ENCODE measurements at places on chromosomes 6 and 20.

GRCh38 chr6:168533414-168533813, 92.4 kb downstream of the SMOC2 start:
- peak; percentile 78 for DNase-seq

- no peak for DNase-seq
Measured at GRCh38 chr6:68317366-68317765, 317.7 kb upstream of the ADGRB3 start.

DNA sequence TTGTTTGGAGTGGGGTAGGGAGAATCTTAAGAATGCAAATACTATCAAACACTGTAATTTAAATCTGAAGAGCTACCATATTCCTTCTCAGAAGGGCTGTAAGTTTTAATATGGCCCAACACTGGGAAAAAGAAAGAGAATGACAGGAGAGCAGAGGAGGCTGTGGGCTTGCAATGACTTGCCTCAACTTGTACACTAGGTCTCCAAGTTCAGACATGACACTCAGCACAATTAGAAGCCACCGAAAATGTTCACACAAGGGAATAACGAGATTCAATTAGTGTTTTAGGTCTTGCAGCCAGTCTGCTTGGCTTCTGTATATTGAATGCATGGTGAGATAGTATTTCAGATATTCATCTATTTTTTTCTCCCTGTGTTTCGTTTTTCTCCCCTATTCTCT, 89.4 kb downstream of the HS3ST5 start:
- DNase-seq: no peak

GRCh38 chr6:32967151-32968091, 973 bp upstream of the BRD2 start:
- no peak for DNase-seq

GRCh38 chr20:61125546-61126180, 126.4 kb upstream of the CDH4 start:
- DNase-seq: no peak

- DNase-seq: no peak
Measured at GRCh38 chr6:17159240-17159639, 57.4 kb downstream of the STMND1 start.

- DNase-seq: no peak
Measured at GRCh38 chr20:9454791-9455190, 59.6 kb upstream of the LAMP5 start.

GRCh38 chr6:66232890-66233289, 525.9 kb upstream of the EYS start:
- no peak for DNase-seq

- DNase-seq: no peak
Measured at GRCh38 chr6:104409913-104410312, 449.8 kb downstream of the HACE1 start.

DNA sequence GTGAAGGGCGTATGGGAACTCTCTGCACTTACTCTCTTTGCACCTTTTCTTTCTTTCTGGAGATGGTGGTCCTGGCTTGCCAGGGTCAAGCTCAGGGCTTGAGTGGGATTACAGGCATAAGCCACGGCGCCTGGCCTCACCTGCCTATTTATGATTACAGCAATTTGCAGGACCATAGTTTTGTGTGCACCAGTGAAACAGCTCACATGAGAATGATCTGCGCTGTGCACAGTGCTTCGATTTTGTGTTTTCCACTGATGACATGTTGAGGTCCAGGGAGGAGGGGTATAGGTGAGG, 40.3 kb downstream of the RBM38 start:
- no peak for DNase-seq

- no peak for DNase-seq
Measured at GRCh38 chr6:145583753-145584152, 151.6 kb downstream of the EPM2A start.

DNA sequence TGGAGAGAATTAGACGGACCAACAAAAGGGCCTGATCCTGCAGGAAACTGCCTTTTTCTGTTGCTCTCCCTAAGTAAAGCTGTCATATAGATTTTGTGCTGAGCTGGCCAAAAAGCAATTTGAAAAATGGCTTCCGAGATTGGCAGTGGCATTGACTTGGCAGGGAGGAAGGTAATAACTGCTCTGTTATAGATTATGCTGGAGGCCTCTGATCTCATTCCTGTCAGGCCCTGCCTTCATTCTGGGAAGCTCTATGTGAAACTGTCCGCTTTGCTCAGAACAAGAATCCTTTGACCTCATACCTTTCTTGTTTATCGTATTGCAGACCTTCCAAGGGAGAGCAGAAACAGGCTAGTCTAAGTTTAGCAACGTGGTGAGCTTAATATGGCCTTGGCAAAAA, 234.4 kb downstream of the PHACTR1 start:
- no peak for DNase-seq

- DNase-seq: no peak
Measured at GRCh38 chr6:148868901-148869300, 122.1 kb downstream of the UST start.

- DNase-seq: no peak
Measured at GRCh38 chr6:90083891-90084290, 189.6 kb downstream of the GJA10 start.

GRCh38 chr6:39794231-39794630, 2.1 kb downstream of the DAAM2 start:
- no peak for DNase-seq

- peak; percentile 53 for DNase-seq
Measured at GRCh38 chr6:47103931-47104330, 61.8 kb upstream of the ADGRF1 start.

DNA sequence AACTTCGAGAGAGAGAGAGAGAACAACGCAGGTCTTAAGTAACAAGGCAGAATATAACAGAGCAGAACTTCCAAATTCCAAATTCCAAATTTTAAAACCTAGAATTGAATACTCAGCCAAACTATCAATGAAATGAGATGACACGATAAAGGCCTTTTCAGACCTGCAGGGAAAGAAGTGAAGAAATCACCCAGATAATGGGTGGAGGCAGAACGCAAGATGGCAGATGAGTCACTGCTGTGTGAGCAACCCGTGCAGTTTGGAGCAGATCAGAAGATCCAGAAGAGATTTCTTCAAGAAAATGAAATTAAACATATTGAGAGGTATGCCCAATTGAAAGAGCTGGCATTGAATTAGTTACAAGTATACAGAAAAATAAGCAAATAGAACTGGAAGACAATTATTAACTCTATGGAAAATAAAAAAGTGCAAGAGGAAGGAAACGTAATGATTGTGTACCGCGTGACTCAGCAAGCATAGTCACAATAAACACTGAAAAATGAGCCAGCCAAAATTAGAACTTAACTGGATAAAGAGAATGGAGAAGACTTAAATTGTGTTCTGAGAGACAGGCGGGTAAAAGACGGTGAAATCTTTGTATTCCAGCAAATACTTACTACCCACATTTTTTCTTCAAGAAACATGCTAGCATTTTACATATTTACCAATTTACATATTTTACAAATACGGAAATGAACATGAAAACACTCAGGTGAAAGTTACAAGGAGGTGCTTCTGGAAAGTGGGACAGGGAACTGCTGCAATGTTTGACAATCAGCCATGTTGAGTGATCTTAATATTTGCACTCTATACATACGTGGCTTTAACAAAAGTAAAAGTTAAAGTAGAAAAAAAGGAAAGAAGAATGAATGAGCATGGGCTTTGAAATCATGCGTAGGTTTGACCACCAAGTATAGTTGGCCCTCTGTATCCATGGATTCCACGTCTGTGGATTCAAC, 87.9 kb upstream of the CDYL start:
- DNase-seq: no peak

DNA sequence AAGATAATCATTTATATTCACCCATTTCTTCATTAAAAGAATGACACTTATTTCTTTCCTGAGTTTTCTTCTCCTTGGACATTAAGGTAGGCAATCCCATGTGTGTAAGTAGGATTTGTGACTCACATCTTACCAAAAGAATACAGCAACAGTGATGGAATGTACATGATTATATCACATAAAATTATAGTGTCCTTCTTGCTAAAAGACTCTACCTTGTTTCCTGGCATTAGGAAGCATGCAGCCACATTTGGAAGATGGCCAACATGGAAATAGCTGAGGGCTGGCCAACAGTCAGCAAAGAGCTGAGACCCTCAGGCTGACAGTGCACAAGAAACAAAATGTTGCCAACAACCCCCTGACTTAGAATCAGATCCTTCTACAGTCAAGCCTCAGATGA, 327.9 kb upstream of the MARCKS start:
- no peak for DNase-seq

GRCh38 chr6:109713097-109713496, 22.0 kb downstream of the FIG4 start:
- no peak for DNase-seq

GRCh38 chr6:56618050-56618449, 24.6 kb downstream of the DST start:
- no peak for DNase-seq

GRCh38 chr20:18971121-18971520, 157.5 kb downstream of the SCP2D1 start:
- no peak for DNase-seq

GRCh38 chr20:24574307-24574706, 104.9 kb downstream of the SYNDIG1 start:
- no peak for DNase-seq

- no peak for DNase-seq
Measured at GRCh38 chr6:80886475-80886874, 780.0 kb downstream of the BCKDHB start.

GRCh38 chr20:33640287-33640686, 21.8 kb upstream of the C20orf144 start:
- DNase-seq: no peak

- peak; percentile 30 for DNase-seq
Measured at GRCh38 chr6:168091381-168092264, 12.6 kb upstream of the FRMD1 start.

DNA sequence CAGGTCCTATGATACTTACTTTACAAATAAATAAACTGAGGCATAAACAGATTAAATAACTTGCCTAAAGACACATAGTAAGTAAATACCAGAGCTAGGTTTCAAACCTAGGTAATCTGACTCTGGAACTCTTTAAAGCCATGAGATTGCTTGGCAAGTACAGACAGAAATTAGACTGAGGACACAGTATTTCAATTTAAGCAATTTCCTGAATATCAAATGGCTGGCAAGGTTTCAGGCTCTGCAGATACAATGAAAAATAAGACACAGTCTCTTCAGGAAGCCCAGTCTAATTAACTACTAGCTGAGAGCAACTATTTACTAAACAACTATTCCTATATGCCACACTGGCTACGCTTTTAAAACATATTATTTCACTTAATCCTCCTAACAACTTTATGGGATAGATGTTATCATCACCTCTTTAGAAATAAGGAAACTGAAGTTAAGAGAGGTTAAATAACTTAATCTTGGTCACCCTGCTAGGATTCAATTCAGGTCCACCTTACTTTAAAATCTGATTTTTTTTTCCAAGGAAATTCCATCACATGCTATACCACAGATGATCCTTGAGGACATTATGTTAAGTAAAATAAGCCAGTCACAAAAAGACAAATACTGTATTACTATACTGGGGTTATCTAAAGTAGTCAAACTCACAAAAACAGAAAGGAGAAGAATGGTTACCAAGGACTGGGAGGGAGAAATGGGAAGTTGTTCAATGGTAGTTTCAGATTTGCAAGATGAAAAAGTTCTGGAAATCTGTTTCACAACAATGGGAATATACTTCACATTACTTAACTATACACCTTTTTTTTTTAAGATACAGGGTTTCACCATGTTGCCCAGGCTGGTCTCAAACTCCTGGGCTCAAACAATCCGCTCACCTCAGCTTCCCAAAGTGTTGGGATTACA, 4.1 kb downstream of the TRPC4AP start:
- no peak for DNase-seq

DNA sequence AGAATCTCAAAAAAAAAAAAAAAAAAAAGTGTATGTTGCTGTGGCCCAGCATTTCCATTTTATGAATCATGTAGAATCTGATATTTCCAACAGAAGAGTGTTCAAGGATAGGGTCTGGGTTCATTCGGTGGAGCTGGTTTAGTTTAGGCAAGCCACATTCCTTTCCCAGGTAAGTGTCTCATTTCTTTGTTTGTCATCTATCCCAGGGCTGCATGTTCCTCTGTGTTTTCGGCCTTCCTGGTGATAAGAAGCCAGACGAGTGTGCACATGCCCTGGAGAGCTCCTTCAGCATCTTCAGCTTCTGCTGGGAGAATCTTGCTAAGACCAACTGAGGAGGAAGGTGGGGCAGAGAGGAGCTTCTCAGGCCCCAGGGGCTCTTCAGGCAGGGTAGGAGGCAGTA, 38.2 kb downstream of the NFYA start:
- no peak for DNase-seq

- DNase-seq: no peak
Measured at GRCh38 chr6:142387997-142388815, 86.4 kb downstream of the ADGRG6 start.

DNA sequence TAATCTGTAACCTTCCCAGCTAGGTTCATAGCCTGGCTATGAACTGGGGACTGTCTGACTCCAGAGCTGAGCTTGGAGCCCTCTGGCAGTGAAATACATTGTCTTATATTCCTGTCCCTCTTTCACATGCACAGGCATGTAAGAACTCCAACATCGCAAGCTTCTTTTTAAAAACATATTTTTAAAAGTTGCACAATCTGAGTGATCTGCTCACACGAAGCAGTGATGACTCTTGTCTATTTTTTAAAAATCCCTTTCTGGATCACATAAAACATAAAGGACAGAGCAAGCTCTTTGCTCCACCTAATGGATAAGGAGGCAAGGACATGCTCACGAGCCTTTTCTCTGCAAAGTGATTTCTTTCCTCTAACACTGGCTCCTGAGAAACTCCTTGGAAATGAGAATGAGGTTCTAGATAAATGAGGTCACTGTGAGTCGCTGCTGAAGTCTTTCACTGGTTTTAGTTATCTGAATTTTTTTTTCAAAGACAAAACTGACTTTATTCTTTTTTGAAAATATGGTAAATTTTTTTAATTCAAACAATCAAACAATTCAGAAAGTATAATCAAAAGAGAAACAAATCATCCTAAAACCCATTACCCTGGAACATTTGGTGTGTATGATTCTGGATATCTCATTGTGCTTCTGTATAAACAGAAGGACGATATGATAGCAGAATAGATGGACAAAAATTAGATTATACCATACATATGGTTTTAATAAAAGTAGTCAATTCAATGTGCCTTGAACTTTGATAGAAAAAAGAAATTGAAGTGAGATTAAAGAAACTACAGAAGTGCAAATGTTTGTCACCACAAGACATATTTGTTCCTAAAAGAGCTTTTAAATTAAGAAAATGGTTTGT, 30.8 kb downstream of the IL20RA start:
- DNase-seq: no peak

- DNase-seq: no peak
Measured at GRCh38 chr6:166716910-166717617, 90.0 kb upstream of the RPS6KA2 start.

DNA sequence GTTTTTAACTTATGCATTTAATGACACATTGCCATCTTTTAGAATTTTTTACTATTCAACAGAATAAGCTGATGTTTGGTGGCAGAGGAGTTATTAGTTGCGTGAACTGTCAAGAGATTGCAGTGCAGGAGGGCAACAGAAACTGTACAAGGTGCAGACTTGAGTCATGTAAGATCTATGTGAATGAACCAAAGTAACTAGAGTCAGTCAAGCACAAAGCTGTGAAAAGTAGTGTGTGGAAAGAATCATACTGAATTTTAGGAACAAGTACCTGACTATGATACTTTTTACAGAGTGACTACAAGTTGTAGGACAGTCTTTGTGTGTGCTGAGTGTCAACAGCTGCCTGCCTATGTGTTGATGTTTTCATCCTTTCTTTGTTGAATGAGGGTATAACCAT, 2.7 kb upstream of the C6orf163 start:
- DNase-seq: no peak
